ENCODE measurements at places on chromosomes 7 and 10.

- no peak for DNase-seq
These were observed 25.1 kb upstream of the LAMB1 start for GRCh38 chr7:108028111-108028510.

DNA sequence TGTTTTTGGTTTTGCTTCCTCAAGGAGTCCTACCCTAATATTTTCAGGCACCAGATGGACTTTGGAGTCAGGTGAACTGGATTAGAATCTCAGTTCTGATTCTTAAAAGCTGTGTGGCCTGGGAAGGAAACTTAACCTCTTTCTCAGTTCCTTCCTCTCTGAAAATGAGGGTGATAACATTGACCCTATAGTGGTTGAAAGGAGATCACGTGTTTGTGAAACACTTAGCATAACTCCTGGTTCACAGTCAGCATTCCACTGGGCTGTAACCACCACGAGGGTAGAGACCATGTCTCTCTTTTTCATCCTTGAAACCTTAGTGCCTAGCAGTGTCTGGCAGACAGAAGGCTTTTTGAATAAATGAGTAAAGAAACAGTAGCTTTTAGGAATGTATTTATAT, 16.7 kb downstream of the LSMEM1 start:
- no peak for DNase-seq

- DNase-seq = no peak
These were observed 6.3 kb upstream of the IL2RA start for GRCh38 chr10:6068422-6068821.

- DNase-seq = no peak
These were observed 439.2 kb upstream of the KLF6 start for GRCh38 chr10:4224178-4224577.

- DNase-seq = no peak
These were observed 51.2 kb upstream of the RELN start for GRCh38 chr7:104040666-104041065.

DNA sequence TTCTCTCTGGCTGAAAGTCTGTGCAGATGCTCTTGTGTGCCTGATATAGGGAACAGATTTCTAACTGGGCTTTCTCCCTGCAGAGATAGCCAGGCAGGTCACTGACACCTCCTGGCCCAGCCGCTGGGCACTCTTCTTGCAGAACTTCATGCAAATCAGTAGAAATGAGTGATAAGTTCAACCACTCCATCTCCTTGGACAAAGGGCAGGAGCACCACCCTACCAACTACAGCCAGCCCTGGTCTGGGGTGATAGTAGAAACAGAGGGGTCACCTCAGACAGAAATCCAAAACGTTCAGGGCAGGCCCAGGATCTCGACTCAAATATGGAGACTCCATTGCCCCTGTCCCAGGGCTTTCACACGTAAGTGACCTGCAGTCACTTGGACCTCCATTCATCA, 917.8 kb upstream of the ZNF722 start:
- DNase-seq = no peak

GRCh38 chr7:138889582-138890498, 91.3 kb downstream of the KIAA1549 start:
- no peak for DNase-seq

DNA sequence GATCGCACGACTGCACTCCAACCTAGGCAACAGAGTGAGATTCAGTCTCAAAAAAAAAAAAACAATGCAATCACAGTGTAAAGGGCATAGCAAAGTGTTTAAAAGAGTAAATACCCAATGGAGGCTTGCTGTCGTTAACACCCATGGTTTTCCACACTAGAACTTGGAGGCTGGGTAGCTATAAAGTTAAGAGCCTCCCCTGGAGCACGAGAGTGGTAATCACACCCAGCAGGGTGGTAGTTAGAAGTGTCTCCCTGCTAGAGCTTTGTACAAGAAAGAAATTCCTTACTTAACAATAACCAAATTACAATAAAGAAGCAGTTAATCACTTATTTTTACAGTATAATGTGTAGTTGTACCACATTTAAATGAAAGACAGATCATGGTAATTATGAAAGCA, 1078.9 kb downstream of the NRG3 start:
- no peak for DNase-seq

DNA sequence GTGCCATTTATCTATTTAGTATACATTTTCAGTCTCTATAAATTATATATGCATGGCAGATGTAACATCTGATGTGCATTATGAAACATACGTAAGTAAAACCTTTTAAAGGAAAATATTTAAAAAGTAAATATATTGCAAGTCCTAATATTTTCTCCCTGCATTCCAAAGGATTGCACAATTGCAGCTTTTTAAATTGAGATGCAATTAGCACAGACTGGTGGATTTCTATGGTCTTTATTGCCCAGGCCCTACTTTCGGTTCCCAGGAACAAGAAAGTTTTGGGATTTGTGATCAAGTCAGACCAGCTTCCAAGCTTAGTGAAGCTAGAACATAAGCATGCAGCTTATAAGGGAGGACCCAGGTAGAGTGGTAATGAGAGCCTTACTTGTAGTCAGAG, 337.8 kb downstream of the NRG3 start:
- no peak for DNase-seq

DNA sequence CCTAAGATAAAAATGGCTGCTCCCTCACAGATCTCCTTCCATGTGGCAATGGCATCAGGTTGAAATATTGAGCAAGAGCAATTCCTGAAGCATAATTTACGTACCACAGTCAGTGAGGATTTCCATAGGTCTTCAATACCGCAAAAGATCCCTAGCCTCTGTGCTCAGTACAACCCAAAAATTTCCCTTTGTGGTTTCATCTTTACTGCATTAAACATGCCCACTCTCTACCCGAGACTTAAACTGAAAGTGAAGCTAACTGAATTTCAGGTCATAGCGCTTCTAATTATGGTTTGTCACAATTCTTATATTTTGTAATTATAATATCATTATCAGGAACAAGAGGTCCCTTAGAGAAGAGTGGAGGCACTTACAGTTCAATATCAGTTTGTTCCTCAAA, 1071.1 kb downstream of the XPNPEP1 start:
- no peak for DNase-seq

- DNase-seq = no peak
These were observed 817 bp upstream of the IL15RA start for GRCh38 chr10:5978230-5978489.

DNA sequence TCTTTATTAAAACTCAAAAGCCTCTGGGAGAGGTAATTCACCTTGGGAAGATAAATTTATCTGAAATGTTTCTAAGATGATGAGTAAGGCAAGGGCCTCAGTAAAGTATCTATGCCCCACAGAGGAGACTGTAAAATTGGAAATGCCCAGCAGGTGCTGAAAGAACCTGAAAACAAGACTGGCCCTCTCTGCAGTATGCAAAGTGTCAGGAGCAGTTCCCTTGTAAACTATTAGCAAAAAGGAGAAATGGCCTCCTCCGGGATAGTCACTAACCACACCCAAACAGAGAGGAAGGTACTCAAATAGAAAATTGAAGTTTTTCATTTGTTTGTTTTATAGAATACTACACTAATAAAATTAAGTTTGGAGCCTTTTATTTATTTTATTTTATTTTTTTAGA, 81.2 kb downstream of the FZD1 start:
- no peak for DNase-seq

DNA sequence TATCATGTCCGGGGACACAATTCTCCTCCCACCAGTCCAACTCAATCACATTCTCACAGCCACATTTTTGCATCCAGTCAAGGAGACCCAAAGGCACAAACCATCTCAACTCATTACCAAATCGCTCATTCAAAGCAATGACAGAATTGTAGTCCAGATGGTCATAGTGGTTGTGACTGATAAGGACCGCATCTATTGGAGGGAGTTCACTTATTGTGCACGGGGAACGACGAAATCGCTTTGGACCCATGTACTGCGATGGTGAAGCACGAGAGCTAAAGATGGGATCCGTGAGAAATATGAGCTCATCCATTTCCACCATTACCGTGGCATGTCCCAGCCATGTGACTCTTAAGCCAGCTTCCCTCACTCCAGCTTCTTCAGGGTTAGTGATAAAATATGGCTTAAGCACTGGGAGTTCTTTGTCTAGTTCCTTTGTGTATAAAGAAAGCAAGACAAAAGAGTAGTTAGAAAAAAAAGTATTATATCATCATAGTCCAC, 29.1 kb downstream of the NAPEPLD start:
- DNase-seq = no peak

DNA sequence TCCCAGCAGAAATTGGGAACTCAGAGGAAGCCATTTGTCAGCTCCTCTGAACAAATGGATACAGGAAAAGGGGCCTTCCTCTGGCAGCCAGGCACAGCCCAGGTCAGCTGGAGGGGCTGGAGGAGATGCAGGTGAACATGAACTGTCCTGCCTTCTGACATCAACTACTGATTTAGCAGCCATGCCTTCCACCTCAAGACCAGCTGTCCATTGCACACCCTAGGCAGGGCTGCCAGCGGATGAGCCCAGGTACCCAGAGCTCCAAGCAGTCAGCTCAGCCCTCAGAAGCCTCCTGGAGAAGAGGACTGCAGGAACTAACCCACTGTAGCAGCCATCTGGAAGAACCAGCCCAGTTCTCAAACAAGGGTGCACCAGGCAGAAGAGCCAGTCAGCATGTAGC, 44.1 kb upstream of the GDF10 start:
- no peak for DNase-seq
